ENCODE measurements at places on chromosomes 5 and 9.

DNA sequence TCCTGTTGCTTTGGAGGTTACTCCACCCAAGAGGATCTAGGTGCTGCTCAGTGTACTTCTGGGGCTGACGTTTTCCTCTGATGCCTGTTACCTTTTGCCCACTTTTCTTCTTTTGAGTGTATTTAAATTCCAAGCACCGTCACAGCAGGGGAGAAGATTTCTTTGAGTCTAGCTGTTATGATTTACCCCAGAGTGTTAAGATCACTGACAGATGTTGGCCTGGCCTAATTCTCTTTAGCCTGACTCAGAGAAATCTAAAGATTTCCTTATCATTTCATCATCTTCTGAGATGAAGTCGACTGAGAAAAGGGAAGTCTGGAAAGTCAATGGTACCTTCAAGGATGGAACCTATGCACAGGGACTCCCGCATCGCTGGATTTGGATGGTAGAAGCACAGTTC lies 191.5 kb downstream of the FBXL7 start:
- no peak for DNase-seq

GRCh38 chr9:130262771-130263170 lies 2.8 kb upstream of the HMCN2 start:
- DNase-seq: no peak

DNA sequence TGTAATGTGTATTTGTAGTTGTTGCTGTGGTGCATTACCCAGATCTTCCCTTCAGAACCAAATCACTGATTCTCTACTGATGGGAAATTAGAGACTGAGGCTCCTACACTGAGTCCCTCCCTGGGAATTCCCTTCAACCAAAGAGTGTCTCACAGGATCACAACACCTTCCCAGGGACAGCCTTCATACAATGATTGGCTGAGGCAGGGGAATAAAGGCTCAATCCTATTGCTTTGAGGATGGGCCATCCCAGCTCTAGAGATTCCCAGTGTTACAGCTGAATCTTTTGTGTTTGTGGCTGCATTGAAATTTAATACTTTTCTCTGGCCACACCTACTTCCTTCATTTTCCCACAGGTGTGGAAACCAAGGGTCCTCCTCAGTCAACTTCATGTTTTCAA lies 96.4 kb upstream of the ELL2 start:
- DNase-seq: no peak

GRCh38 chr5:2711446-2712425 lies 39.7 kb downstream of the IRX2 start:
- DNase-seq: no peak

DNA sequence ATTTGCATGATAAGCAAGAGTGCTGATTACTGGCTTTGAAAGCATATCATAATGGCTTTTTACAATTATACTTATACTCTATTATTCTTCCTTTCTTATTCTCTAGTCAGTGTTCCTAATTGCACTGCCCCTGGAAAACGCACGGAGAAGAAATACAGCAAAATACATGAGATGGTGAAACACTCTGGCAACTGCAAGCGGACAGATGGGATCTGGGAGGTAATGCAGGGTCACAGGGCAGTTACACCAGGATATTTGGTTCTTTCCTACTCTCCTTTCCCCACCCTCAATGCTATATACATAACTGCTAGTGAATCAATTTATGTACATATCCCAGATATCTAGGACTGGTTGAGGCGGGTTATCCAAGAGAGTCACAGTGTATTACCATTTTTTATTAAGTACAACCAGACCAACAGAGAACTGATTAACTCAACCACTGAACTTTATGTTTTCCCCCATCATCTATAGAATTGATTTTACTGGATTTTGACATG lies 423.7 kb downstream of the ZSWIM6 start:
- DNase-seq: no peak

DNA sequence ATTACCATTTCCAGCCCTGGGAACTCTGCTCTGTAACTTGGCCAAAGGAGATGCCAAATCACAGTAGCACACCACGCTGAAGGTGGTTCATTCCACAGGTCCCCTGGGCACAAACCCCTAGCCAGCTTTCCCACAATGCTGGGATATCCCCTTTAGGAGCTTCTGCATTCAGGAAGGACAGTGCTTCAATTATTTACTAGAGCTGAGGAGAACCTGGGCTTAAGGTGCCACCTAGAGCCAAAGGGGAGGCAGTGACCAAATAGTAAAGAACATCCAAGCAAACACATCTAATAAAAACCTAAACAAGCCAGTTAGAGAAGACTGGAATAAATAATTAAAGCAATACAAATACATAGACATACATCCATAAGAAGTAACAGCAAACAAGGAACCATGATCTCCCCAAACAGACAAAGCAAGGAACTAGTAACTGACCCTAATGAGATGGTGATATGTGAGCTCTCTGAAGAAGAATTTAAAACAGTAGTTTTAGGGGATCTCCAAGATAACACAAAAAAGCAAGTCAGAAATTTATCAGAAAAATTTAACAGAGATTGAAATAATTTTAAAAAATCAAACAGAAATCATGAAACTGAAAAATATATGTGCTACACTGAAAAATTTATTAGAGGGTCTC lies 14.6 kb downstream of the KIF4B start:
- no peak for DNase-seq

DNA sequence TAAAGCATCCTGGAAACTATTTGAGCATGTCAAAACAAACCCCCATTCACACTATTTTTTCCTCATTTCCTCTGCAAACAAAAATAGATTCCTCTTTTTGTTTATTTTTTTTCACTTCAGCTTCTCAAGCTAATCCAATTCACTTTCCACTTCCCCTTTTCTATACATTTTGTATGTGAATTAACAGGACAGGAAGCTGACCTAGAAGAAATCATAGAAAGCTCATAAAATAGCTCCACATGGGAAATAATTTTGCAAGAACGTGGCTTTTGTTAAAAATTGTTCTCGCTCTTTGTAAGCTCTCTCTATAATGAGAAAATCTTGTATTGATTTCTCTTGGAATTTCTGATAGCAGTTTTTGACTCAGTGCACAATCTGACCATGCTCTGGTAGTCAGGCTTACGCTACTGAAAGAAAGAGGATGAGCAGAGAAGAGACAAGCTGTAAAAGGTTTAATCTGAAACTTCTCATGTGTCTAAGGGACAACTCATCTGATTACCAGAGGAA lies 215.8 kb downstream of the ADAMTS12 start:
- no peak for DNase-seq

GRCh38 chr5:35810601-35811000 lies 46.1 kb upstream of the IL7R start:
- DNase-seq: no peak

- DNase-seq: no peak
Measured at GRCh38 chr5:135030123-135030955, 3.7 kb downstream of the PITX1 start.
